OCI-LY7 (cell line): ENCODE measurements at places on chromosomes 16 and 17.

DNA sequence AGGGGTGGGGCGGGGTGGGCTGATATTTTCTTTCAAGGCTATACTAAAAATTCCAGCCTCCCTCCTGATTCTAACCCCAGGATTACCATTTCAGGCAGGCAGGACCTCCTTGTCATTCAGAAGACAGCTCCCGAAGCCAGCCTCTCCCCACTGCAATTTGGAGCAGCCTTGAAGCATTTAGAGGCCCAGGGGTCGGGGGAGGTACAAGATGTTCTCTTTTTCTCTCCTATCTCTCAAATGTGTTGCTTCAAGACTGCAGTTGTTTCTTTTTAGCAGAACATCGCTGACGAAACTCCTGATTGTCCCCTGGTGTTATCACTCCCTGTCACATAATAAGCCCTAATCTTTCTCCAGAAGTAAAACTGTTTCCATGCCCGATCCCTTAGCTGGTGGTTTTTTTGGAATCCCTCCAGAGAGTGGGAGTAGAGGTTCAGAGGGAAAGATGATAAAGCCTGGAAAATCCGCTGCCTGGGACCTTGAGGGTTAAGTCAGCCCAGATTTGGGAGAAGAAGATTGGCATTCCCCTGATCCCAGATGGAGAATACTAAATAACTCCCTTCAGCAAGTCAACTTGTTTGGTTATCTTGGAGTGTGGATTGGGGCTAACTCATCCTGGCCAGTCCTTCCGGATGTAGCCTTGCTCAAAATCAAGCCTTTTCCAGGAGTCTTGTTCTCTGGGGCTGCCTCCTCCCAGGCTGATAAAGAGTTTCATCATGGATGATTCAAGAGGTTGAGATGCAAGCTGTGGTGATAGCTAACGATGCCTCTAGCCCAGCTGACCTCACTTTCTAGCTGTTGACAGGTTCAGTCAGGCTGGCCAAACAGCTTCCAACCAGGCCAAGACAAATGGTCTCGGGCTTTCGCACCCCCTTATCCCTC lies 71.3 kb downstream of the SOX9 start:
- no peak for DNase-seq

- DNase-seq = no peak
These were observed 2.8 kb downstream of the MED13 start for GRCh38 chr17:62062302-62062701.

- no peak for DNase-seq
These were observed 10.4 kb downstream of the CARD14 start for GRCh38 chr17:80180192-80180591.

DNA sequence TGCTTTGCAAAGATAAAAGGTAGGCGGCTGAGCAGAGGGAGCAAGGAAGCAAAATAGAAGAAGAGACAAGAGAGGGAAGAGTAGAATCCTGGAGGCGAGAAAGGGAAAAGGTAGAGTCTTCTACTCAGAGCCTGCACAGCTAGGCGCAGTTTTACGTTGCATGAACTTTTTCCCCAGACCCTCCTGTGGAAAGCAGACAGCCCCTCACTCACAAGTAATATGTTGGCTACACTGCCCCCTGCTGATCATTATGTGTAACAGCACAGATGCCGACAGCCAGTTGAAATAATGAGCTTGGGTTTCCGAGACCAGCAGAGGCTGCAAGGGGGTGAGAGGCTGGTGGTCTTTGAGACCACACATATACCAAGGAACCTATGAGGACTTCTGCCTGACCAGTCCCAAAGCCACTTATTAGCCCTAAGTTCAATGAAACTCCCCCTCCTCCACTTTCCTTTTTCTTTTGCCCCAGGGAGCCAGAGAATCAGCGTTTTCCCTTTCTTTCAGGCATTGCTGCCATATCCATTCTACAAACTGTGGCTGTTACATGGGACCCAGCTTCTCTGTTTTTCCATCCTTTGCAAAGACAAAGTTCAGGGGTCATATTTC lies 22.5 kb upstream of the CMTR2 start:
- DNase-seq = peak; percentile 52

DNA sequence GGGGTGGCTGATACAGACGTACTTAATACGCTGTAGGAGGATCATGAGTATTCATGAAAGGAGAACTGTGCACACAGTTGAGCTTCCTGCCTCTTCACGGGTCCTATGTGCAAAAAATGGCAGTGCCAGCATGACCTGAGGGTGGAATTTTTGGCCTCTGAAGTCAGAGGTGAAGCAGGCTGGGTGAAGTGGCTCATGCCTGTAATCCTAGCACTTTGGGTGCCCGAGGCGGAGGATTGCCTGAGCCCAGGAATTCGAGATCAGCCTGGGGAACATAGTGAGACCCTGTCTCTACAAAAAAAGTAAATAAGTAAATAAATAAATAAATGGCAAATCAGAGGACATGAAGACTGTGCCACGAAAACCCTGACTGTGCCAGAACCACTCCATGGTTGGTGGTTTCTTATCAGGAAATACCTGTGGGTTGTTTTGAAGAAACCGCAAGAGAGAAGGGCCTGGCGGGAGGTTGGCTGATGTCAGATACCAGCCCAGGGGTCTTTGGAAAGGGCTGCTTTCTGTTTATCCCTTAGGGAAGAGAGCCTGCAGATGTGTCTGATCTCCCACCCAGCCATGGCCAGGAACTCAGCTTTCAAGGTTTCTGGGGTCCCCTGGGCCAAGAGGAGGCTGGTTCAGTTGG lies 3.4 kb downstream of the ASPSCR1 start:
- no peak for DNase-seq

DNA sequence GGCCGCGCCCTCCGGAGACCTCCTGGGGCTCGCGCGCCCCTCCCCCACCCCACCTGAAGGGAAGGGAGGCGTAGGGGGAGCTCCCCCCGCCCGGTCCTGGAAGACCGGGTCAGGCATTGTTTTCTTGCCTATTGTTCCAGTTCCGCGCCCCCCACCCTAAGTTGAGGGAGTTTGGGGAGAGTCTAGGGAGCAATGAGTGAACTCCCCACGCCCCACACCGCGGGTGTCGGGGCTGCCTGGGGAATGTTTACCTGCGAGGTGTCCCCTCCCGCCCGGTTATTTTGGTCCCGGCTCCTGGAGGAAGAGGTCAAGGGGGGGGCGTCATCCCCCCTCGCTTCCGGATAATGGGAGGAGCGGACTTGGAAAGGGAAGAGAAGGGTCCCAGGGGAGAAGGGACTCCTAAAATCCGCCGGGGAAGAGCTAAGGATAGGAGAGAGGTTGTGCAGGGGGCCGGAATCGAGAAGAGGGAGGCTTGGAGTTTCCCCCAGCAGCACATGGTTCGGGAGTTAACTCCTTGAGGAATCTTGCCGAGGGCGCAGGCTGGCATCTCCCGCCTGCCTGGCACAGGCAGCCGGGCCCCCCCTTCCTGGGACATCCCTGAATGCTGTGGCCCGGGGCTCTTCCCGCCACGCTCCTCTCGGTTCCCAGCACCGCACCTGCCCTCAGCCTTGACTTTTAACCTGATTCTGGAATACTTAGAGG lies 881 bp downstream of the MLLT6 start:
- DNase-seq = no peak

DNA sequence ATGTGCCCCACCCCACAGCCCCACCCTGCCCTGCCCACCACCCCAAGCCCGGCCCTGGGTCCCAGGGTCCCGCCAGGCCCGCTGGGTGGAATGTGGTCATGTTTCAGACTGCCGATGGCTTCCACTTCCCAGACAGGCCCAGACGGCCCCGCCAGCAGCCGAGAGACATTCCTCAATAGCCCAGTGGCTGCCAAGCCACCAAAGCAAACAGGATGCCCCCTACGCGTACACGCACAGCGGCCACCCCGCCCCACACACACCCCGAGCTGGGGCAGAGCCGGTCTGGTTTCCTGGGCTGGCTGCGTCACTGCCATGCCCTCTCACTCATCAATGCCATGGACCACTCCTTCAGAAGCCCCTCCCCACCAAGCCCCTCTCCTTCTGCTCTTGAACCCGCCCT lies 1.2 kb upstream of the KRT17 start:
- no peak for DNase-seq

DNA sequence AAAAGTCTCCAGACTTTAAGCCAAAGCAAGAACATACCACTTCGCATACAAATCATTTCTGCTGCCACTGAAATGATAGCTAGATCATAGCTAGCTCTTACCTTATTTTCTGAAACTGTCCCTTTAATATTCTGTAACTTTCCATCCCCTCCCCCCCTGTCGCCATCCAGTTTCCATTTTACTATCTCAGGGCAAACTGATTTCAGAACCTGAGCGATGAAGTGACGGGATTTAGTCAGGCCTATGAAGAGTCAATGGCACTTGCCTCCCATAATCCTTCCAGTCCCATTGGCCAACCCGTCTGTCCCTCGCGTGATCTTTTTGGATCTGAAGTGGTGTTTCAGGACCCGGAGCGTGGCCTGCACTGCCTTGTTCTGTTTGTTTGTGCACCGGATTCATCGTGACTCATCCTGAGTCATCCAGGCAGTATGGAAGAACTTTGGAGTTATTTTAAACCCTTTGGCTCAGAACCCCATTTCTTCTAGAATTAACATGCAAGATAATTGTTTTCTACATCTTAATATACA lies 199.8 kb upstream of the CHMP6 start:
- DNase-seq = no peak

- no peak for DNase-seq
These were observed 429.9 kb downstream of the HS3ST3B1 start for GRCh38 chr17:14730821-14731220.

DNA sequence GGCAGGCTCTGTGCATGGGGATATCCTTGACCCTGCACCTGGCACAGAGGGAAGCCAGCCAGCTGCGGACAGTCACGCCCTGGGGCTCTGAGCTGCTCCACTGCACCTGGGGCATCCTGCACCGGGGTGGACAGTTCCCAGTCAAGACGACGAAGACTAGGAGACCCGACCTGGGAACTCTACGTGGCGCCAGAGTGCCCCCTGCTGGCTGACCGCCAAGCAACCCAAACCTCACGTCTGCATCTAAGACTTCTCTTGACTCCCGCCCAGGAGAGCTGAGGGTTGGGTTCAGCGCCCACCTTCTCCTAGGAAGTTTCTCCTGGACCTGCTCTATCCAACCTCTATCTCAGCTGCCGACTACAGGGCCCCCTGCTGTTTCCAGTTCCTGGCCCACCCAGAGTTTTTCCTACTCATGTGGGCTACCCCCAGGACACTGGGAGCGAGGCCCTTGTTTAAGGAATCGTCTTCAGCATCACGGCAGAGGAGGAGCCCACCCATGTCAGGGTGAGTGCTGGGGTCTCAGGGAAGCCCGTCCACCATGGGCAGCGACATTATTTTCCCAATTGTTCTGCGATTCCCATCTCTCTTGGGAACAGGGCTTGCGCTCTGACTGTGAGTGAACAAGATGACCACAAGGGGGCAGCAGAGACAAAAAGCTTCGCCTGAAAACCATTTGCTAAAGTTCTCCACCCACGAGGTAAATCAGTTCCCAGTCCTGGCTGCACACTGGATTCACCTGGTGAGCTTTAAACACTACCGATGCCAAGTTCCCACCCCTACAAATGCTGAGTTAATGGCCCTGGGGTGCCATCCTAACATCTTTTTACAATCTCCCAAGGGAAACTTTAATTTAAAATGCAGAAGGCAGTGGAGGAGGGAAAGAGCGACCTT lies 29.3 kb downstream of the TLE7 start:
- peak; percentile 77 for DNase-seq

DNA sequence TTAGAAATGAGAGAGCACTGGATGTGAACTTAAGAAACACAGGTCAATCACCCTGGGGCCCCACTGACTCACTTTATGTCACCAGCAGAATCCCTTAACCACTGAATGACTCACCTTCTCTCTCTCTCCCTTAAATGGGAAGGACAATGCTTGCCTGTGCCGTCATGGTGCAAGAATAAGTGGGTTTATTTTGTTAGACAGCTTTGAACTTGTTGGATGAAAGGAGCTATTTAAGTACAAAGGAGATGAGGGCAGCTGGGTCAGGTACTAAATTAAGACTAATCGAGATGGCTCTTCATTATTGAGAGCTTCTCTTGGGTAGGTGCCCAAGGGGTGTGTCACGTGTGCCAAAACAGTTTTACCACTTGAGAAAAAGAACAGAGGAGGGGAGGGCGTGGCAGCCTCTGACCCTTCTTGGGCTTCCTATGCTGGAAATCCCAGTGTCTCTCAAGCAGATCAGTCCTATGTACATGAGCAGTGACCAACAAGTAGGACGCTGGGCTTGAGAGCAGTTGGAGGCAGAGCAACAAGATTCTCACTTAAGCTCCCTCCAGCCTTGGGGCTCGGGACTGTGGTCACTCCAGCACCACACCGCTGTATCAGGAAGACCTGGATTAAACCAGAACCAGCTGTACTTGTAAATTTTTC lies 6.7 kb upstream of the KRT31 start:
- no peak for DNase-seq

- DNase-seq = no peak
These were observed 161.5 kb upstream of the ZNF267 start for GRCh38 chr16:31712064-31712540.

GRCh38 chr17:45128331-45128730 lies 4.0 kb downstream of the PLCD3 start:
- DNase-seq = no peak

GRCh38 chr16:31452631-31453106 lies 6.6 kb upstream of the ARMC5 start:
- no peak for DNase-seq

DNA sequence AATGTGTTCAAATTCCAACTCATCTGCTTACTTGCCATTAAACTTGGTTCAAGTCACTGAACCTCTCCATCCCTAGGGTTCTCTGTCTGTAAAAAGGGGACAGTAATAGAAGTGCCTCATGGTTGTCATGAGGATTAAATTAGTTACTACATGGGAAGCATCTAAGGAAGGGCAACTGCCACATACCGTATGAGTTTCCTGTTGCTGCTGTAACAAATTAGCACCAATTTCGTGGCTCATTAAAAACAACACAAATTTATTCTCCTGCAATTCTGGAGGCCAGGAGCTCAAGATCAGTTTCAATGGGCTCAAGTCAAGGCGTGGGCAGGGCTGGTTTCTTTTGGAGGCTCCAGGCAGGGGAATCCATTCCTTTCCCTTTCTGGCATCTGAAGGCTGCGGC lies 18.6 kb downstream of the CD300LF start:
- no peak for DNase-seq

DNA sequence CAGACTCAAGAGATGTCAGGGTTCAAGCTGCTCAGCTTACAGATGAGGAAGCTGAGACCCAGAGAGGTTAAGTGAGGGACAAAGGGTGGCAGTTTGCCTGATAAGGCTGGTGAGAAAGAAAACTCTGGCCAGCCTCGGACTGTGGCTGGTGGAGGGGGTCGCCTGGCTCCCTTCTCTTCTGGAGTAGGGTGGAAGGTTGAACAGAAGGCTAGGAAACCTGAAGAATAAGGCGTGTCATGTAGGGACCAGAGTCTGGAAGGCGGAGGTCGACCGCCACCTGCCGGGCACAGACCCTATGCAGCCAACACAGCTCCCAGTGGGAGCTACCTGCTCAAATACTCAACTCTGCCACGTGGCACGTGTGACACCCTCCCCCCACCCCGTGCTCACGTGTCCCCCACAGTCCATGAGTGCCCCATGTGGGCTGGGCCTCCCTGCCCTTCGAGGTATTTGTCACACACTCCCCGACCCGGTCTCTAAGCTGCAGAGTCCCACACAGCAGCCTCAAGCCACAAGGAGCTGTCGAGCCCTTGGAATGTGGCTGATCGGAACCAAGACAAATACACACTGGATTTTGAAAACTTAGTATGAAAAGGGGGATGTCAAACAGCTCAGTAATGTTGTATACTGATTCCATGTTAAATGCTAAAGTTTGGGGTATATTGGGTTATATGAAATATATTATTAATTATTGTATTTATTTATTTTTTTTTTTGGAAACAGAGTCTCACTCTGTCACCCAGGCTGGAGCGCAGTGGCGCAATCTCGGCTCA lies 11.8 kb downstream of the HID1 start:
- peak; percentile 90 for DNase-seq
